ENCODE measurements at places on chromosomes 7 and 10.

DNA sequence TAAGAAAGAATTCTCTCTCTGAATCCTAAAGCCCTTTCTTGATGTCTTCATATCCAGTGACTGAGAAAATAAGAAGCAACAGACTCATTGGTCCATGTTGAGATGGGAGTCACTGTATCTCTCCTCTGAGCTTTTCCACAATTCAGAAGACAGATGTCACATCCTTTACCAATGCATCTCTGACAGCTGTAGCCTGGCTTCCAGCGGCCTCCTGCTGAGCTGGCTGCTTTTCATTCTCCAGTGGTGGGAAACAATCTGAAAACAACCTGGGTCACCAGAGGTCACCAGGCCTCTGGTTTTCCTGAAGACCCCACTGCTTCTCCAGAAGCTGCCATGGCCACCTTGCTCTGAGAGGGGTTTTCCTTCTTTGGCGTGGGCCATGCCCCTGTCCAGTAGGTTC is 18.3 kb upstream of the RPA3 start:
- DNase-seq, result no peak

- no peak for DNase-seq
Measured at GRCh38 chr7:28804990-28805389, 153.1 kb downstream of the TRIL start.

DNA sequence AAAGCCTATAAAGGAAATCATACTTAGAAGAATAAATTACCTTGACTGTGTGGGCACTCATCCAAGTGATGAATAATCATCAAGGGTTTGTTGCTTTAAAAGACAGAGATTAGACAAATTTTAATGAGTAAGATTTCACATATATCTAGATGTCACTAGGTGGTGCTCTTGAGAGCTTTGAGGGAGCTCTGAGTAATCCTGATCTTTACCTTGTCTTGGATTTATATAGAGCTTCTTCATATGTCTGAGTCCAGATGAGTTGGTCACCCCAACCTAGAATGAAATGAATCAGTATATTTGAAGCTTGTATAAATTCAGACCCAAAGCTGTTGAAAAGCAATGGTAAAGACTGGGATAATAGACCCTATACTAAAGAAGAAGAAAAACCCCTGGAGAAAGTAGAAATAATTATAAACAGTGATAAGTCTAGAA is 3.7 kb downstream of the AGR2 start:
- no peak for DNase-seq

GRCh38 chr10:11798845-11799735 is 24.1 kb upstream of the PROSER2 start:
- DNase-seq, result no peak

- no peak for DNase-seq
Measured at GRCh38 chr7:33446551-33446950, 317.2 kb downstream of the BBS9 start.

- no peak for DNase-seq
Measured at GRCh38 chr10:31153692-31154091, 122.0 kb upstream of the ZNF438 start.

DNA sequence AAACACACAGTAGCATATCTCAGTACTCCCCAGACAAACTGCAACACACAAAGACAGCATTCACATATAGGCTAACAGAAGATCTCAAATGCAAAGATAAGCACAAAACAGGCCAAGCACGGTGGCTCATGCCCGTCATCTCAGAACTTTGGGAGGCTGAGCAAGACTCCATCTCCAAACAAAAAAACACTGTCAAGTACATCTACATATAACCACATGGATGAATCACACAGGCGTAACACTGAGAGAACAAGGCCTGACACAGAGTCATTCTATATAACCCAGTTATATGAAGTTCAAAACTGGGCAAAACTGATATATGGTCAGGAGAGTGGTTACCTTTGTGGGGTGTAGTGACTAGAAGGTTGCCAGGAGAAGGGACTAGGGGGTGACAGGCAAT is 506.4 kb downstream of the KCNMA1 start:
- no peak for DNase-seq

- DNase-seq, result no peak
Measured at GRCh38 chr7:19437446-19437845, 271.4 kb downstream of the POLR1F start.

- DNase-seq, result no peak
Measured at GRCh38 chr10:51886438-51887068, 187.2 kb upstream of the CSTF2T start.

- DNase-seq, result no peak
Measured at GRCh38 chr10:119020627-119020946, 8.9 kb upstream of the NANOS1 start.

DNA sequence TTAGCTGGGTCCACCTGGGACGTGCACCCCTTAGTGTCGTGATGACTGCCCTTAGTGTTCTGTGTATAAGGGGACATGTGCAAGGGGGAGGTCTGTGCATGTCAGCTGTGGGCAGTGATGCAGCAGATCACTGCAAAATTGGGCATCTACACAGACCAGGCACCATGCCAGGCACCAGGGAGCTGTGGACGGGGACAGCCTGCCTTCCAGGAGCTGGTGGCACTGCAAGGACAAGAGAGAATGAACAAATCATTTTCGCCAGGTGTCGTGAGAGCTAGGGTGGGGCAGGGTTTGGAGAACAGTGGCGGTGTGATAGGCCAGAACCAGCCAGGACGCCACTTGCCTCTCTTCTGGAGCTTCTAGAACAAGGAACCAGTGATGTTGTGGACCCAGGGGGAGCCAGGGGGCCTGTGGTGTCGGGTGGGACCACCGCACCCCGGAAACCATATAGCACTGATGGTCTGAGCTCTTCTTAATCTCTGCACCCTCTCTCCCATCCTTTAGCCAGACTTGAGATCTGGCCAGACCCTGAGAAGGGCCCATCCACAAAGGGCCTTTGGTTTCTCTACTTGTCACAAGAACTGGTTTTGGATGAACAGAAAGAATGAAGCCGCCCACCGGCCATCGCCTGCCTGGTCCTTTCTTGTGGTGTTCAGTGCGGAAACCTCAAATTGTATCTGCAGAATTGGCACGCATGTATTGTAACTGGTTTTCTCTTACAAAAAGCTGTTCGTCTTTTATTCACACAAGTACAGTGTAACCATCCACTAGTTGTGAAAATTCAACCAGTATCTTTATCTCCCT is 30.7 kb downstream of the PRF1 start:
- DNase-seq, result no peak

- DNase-seq, result no peak
Measured at GRCh38 chr10:70186571-70186970, 16.3 kb upstream of the SAR1A start.

DNA sequence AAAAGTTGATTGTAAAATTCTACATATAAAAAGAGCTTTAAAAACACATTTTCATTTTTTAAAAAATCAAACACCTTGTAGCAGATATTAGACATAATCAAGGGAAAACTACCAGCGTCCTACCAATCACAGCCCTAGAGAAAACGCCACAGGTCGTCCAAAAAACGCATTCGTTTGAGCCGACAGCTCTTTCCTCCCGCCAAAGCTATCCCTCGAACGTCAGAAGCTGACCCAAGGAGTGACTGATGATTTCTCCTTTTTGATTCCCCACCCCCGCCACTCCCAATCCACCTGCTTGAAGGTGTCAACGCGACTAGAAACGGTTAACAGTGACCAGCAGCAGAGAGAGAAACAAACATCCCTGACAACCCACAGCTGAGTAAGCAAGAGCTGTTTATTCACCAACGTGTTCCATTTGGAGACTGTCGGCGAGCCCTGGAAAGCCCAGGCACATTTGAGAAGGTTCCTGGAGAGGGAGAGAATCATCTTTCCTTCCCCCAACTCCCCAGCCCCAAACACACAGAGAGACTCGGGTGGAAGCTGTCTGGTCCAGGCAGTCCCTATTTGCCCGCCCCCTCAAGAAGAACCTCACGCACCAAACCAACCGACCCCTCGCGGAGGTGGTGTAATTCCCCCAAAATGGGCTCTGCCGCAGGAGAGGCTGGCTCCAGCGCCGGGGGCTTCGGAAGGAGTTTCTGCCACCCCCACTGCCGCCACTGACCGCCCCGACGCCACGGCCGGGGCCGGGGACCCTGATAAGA is 622 bp downstream of the CPEB3 start:
- DNase-seq, result peak; percentile 63

DNA sequence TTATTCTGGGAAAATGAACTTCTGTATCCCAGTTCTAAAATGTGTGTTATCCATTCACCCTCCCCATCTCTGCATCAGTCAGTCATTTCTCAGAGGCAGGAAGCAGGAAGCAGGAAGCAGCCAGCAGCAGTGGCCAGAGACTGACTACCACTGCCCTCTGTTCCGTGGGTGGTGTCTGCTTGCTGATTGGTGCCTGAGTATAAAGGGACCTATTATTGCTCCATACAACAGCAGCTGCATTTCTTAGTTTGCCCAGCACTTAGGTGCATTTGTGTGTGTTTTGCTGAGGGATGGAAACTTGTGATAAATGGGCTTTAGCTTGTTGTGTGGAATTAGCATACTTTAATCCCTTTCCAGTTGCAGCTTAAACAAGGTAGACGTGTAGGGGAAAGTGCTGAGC is 582.2 kb downstream of the SORCS1 start:
- peak; percentile 87 for DNase-seq

GRCh38 chr10:126917375-126917774 is 12.1 kb downstream of the DOCK1 start:
- peak; percentile 59 for DNase-seq

- DNase-seq, result no peak
Measured at GRCh38 chr7:148727501-148728278, 29.0 kb downstream of the CUL1 start.

GRCh38 chr10:102554531-102554930 is 50.8 kb downstream of the SUFU start:
- DNase-seq, result no peak

DNA sequence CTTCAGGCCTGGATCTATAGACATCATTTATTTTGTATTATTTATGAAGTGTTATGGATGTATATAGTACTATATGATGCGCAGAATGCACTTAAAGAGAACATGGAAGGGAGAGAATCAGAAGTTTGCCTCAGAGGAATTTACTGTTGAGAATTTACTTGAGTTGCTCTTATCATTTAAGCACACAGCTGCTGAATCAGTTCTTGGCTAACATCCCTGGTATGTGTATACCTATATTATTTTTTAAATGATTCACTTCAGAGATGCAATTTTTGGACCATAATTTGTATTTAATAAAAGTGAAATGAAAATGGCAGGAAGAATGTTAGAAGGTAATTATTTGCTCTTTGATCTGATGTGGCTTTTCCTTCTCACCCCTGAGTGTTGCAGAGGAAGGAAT is 191.6 kb downstream of the BICC1 start:
- DNase-seq, result no peak

DNA sequence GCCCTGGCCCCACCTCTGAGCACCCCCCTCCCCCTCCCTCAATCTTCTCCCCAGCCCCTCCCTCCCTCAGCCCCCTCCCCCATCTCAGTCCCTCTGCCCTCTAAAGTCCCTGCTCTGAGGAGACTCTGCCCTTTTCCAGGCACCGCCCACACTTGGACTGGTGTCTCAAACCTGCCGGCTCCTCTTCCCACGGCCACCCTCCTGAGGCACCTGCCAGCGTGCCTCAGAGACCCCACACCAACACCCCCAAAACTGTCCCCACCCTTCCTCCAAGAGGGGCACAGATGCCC is 34.6 kb upstream of the HSPB1 start:
- no peak for DNase-seq

GRCh38 chr10:22022257-22023032 is 18.9 kb upstream of the DNAJC1 start:
- no peak for DNase-seq

GRCh38 chr10:70605161-70605560 is 2.6 kb upstream of the PRF1 start:
- no peak for DNase-seq

DNA sequence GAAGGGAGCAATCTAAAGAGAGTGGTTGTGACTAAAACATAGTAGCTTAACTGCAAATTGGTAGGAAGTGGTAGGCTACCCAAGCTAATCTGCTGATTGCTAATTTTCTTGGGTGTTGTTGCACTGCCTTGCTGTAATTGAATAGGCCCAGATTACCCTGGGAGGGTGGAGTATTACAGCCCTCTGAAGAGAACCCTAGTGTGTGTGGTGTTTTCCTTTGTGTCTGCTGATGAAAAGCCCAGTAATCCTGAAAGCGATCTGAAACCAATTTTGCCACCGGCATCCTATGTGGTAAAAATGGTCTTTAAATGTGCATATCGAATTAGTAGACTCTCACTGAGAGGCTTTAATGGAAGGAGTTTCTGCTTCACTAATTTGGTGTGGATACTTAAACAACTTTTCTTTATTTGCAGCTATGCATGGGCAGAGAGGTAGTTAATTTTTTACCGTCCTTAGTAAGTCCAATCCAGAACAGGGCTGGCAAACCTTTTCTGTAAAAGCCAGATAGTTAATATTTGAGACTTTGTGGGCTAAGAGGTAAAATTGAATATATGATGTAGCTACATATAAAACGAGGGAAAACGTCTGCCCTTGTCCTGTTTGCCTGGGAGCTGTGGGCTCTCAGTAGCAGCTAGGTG is 92.5 kb downstream of the CSTF2T start:
- DNase-seq, result no peak

GRCh38 chr10:18879284-18879683 is 169.3 kb upstream of the MALRD1 start:
- no peak for DNase-seq

GRCh38 chr7:6284461-6285360 is 12.3 kb upstream of the CYTH3 start:
- DNase-seq, result no peak

DNA sequence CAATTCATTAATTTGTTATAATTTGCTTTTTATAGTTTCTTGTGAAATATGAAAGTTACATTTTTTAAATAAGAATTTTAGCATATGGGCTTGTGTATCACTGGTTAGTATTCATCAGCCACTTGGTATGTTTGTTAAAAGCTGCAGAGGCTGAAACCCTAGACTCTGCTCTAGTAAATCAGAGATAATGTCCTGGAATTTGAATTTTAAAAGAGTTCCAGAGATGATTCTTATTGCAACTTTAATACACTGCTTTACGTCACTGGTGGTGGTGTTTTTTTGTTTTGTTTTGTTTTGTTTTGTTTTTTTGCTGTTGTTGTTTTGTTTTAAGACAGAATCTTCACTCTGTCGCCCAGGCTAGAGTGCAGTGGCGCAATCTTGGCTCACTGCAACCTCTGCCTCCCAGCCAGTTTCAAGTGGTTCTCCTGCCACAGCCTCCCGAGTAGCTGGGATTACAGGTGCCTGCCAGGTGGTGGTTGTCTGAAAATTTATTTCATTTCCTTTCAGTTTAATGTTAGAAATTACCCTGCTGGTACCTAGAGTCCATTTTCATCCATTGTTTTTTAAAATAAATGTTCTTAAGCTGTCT is 43.8 kb downstream of the PTPN12 start:
- no peak for DNase-seq

DNA sequence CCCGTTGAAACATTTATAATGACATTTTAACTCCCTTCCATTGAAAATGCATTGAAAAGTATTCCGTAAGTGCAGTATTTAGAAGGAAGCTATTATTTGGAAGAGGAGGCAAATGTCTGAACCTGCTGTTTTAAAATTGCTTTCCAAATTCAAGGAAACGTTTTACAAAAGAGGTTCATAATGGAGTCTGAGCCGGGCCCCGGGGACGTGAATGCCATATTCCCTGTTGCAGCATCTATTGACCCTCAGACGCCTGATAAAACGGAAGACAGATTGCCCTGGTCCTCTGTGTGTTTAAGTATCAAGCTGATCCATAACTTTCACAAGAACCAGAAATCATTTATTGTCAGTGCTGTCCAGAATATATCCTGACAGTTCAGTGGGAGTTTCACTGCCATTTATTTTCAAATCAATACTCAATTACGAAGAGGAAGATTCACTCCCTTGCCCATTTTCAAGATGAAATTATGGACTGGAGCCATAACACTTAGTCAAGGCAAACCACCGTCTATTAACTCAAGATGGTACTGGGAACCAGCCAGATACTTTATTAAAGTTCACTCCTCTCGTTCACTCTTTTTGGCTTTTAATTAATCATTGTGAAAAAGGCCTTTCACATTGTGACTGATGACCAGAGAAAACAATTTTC is 435.7 kb upstream of the PFKP start:
- no peak for DNase-seq

Data from head of caudate nucleus (tissue), 42 donors.